ENCODE measurements at places on chromosomes 3 and 15. TPM values are rescaled to one million over a fixed set of nuclear protein-coding genes. Genes with fewer than 3 reads are reported as not detected.

- no peak for DNase-seq
These were observed 279.7 kb upstream of the GOLGA6L4 start for GRCh38 chr15:83955806-83956265.

NSMCE3 gene
- total RNA-seq: 6.6 TPM

KLHL24 gene
- total RNA-seq: 35.5 TPM

- peak; percentile 93 for DNase-seq
These were observed 88.0 kb downstream of the LRRK1 start for GRCh38 chr15:101006931-101007691.

DNA sequence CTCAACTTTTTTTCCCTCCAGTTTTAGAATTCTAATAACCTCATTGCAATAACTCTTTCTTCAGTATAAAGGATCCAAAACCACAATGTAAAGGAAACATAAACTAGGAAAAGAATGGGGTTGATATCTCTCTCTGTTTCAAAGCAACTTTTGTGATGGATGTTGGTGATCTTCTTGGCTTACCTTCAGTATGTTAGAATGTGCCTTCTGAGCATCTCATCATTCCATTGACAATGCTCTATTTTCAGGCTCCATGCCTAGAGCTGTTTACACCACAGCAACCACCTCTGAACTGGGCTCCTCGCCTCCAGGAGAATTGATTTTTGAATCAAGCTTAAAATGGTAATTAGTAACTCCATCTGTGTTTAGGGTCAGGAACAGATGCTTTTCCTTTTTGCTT, 6.6 kb downstream of the NLGN1 start:
- no peak for DNase-seq

CCR8 gene
- not detected for total RNA-seq

DNA sequence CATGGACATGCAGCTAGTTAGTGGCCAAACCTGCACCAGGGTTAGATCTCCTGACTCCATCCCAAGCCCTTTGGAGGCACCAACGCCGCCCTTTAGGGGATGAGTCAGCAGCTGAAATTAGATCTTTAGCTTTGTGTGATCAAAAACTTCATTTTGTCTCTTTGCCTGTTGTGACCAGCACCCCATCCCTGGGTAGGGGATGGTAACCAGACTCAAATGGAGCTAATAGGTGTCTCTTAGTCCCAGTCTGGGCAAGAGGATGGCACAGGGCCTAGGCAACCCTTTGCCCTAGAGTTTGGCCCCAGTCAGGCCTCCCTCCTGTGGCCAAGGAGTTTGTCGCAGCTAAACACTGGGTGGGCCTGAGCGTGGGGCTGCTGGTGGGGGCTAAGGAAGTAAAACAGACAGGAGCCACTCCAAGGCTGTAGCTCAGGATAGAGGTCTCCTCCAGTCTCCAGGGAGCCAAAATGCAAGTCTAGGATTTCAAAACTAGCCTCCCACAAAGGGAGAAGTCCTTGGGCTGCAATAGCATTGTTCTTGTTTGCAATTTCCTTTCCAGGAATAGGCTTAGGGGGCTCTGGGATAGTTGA, 105.1 kb downstream of the CPN2 start:
- no peak for DNase-seq

All from posterior vena cava (tissue), 2 donors.